Activated T-cell treated with anti-CD3 and anti-CD28 coated beads, Interleukin-2, amount 50 U/mL, for 48 hours (primary cell): ENCODE measurements at places on chromosomes 7 and 10.

DNA sequence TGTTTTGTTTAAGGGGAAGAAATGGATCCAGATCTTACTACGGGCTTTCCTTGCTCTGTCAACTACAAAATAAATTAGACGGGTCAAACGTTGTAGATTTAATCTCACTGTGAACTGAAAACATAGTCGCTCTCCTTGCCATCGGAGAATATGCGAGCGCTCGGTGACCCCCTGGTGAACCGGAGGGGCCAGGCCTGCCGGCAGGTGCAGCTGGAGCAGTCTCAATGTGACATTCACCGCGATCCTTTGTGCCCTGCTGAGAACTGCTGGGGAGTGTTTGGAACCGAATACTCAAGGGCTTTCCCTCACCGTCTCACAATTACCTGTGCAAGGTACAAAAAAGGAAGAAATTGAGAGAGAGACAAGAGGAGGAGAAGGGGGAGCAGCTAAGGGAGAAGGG is 174.1 kb upstream of the GPR26 start:
- DNase-seq: no peak

GRCh38 chr7:42573881-42574672 is 337.1 kb upstream of the GLI3 start:
- no peak for DNase-seq

DNA sequence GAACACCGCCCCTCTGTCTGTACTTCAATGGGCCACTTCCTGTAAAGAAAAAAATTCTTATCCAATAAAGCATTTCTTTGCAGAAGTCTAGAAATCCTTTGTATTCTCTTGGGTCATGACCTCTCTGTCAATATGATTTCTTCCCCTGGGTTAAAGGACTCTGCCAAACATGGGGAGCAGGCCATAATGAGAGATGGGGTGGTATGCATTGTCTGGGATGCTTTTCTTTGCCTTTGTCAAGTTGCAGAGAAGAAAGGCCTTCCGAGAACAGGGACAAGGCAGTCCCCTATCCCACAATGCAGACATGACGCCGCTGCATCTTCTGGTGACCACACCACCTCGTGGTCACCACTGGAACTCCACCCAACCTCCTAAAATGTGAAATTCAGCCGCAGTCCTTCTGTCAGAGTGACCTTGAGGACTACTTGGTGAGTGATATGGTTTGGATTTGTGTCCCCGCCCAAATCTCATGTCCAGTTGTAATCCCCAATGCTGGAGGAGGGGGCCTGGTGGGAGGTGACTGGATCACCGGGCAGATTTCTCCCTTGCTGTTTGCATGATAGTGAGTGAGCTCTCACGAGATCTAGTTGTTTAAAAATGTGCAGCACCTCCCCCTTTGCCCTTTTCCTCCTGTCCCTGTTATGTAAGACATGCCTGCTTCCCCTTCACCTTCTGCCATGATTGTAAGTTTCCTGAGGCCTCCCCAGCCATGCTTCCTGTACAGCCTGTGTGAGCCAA is 15.2 kb upstream of the FRMPD2 start:
- peak; percentile 61 for DNase-seq

DNA sequence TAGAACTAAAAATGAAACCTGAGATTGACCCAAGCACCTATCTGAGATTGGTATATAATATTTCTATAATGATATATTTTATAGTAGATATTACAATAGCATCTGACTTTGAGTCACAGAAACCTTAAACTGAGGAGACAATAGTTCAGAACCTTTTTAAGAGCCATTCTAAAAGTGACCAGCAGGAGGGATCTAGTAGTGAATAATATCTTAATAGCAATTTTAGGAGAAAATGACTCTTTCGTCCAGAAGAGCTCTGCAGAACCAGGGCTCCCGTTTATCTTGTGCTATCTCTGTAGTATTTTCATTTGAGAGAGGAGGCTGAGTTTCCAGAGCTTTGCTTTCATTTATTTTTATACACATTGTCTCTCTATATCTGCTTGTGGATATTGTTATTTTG is 68.1 kb downstream of the PODXL start:
- DNase-seq: no peak

- DNase-seq: no peak
These were observed 830.2 kb upstream of the SORCS1 start for GRCh38 chr10:107994621-107995270.

GRCh38 chr7:101961811-101962210 is 144.4 kb downstream of the CUX1 start:
- DNase-seq: no peak

GRCh38 chr10:60099998-60100747 is 193.8 kb upstream of the CCDC6 start:
- DNase-seq: no peak

DNA sequence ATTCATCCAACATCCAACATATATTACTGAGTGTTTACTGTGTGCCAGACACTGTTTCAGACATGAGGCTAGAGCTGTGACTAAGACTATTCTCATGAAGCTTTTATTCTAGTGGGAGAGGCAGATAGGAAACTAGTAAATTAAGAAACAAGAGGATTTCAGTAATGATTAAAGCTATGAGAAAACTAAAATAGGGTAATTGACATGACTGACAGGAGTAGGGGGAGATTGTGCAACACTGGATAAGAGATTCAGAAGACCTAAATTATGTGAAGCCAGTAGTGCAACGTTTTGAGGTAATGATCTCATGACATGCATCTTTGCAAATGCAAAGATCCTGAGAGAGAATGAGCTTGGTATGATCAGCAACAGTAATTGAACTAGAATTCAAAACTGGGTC is 48.6 kb upstream of the MKLN1 start:
- no peak for DNase-seq

DNA sequence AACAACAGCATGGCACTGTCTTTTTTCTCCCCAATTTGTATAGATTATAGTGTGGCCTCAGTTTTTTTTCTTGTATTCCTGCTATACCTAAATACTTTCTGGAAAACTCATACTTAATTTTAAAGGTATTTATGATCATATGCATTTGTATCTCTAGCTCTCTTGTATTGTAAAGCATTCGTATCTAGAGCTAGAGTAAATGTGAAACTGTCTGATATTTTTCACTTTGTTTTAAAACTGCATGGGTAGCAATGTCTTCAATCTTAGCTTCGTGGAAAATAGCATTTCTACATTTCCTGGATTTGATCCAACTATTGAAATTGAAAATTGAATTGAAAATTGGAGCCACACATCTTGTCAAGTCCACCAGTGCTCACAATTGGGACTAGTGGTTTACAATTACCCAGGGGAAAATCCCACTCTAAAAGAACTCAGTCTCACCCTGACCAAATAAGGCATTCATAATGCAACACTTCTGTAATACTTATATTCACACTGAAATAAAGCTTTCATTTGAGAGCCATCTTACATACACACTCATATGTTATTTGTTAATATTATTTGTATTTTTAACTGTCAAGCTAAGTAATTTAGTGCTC is 51.3 kb upstream of the KLF6 start:
- no peak for DNase-seq

DNA sequence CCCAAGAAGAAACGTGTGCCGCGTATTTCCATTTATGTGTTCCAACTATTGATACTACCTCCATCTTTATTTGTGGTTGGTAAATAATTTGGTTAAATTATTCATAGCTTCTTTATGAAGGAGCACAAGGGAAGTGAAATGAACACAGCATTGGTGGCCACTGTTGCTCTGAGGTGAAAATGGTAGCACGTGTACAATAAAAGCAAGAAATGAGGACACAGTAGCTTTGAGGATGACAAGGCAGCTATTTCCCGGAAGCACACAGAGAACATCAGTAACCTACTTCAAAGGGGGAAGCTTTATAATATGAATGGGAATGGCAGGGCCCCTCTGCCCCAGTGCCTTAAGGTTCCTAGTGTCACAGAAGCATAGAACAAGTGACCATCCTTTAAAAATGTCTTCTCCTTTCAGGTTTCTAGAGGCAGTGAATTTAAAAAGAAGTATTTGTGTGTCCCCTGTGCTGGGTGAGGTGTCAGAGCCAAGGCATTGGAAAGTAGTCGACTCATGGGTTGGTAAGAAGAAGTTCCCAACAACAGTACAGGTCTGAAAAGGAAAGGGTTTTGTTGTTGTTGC is 78.8 kb downstream of the SGMS1 start:
- DNase-seq: no peak

DNA sequence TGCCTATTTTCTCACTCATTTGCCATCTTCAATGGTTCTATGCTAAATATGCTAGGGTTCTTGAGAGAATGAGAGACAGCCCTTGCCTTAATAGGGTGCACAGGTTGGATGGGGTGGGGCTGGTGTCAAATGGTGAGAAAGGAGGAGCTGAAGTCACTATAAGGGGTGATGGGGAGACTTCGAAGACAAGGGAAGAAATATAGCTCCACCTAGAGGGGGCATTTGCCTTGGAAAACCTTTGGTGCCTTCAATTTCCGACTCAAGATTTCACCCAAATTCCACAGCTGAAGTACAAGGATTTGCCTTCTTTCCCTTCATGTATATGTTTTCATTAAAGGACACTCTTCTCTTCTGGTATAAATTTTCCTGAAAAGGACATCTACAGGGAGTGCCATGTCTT is 5.6 kb downstream of the PTN start:
- DNase-seq: no peak

DNA sequence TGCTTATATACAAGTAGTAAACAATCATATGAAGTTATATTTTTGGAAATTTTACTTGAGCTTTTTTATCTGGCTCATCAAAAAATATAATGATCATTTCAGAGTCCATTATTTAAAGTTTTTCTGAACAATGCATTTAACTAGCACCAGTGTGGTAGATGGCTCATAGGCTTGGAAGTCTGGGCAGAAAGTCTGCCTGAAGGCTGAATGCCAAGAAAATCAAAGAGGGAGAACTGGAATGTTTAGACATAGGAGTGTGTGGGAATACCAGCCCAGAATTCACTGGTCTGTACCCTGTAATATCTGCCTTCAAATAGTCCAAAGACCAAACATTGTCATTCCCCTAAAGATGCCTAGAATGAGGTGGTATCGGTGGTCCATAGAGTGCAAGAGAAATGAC is 40.3 kb upstream of the ANK3 start:
- no peak for DNase-seq

DNA sequence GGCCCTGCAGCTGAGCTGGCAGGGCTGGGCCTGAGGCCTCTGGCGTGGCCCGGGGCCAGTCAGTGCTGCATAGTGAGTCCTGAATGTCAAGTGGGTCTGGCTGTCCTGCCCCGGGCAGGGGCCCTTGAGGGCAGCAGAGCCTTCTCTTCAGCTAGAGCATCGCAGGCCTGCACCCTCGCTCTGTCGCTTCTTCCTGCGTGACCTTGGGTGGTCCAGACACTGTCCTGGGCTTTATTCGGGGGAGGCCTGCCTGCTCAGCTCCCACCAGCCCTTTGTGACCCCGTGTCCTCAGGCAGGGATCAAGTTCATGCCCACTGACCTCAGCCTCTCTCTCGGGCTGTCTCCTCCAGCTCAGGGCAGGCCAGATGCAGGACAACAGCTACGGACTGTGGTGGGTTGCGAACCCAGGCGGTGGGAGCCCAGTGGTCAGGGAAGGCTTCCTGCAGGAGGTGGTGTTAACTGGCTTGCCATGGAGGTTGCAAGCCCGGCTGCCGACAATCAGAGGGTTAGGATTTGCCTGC is 3.4 kb downstream of the TTYH3 start:
- no peak for DNase-seq
